ENCODE measurements at places on chromosomes 13 and 19.

DNA sequence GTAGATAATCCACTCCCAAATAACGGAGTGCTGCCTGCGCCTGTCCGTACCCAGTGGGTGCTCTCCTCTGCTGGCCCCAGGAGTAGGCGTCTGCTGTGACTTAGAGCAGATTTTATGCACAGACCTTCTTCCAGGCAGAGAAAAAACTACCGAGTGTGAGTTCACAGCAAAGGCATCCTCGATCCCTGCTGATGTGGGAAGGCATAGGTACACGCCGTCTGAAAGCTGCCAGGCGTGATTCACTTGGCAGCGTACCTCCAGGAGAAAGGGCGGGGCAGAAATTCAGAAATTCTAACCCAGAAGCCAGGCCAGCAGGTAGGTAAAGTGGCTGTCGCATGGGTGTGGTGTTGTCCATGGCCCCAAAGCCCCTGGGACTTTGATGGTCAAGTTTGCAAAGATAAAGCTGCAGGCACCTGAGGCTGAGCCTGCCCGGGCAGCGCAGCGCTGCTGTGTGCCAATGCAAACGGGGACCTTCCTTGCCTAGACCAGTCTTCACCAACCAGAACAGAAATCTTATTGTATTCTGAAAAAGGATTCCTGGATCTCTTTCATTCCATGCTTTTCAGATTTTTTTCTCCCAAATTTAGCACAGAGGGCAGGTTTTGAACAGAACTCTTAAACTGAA is 36.3 kb downstream of the COL4A2 start:
- no peak for DNase-seq

GRCh38 chr13:64088491-64088890 is 2672.8 kb upstream of the PCDH20 start:
- no peak for DNase-seq

DNA sequence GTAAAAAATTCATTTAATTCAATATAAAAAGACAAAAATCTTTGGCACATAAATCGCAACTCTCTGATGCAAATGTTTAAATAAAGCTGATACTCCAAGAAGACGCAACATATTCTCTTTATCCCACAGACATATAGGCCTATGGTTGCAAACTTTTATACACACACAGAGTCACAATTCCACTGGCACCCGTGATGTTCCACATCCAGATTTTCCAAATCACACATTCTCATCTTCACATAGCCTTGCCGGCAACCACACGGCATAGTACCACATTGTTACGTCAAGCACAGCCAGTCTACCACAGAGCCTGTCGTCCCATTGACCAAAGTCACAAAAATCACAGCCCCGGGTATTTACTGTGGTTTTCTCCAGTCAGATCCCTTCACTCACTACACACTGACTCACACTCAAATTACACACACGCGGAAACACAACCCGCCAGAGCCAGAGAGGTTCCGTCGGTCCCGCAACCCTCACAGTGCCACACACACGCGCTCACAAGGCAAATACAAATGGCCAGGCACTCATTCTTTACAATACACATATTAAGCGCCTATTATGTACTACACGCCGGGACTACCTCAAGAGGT is 546 bp upstream of the ZNF546 start:
- no peak for DNase-seq

- peak; percentile 24 for DNase-seq
These were observed at the start of gene CAMSAP3 for GRCh38 chr19:7595466-7596133. CAMSAP3 (plus strand) TSS chr19:7595863; CDS start chr19:7596003, 140 bp downstream.

GRCh38 chr13:64420181-64420580 is 2810.0 kb downstream of the PCDH9 start:
- DNase-seq: no peak

DNA sequence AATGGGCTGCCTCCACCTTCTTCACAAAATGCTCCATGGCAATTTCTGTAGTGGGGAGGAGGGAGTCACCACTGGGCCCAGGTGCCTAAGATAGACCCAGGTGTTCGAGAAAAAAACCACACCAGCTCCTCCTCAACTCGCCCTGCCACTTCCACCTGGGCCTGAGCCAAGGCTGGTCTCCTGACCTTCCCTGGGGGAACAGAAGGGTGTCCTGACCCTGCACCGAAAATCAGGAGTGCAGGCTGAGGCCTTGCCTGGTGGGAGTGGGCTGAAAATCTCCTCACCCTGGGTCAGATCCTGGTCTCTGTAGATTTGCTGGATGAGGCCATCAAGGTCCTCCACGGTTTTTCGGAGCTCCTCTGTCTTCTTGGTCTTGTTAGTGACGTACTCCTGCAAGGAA is 17.6 kb upstream of the AKAP8 start:
- no peak for DNase-seq

- no peak for DNase-seq
These were observed 5.6 kb upstream of the KEAP1 start for GRCh38 chr19:10508707-10509106.

- DNase-seq: no peak
These were observed 54.1 kb downstream of the GJA3 start for GRCh38 chr13:20106742-20107141.

- DNase-seq: no peak
These were observed 20.8 kb downstream of the NOVA2 start for GRCh38 chr19:45952686-45953505.

DNA sequence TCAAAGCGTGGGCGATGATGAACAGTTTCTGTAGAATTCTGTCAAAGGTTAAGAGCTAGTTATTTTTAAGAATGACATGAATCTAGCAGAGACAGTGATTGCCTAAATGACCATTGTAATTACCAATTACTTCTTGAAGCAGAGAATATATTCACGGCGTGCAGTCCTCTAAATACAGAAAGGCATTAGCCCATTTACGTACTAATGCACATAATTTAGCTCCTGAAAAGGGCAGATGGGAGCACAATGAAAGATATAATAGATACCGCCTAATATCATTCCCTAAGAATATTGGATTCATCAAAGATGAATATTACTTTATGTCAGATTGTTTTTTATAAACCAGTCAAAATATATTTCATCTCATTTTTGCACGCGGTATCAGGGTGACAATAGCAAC is 212.4 kb downstream of the URI1 start:
- DNase-seq: no peak

GRCh38 chr13:100175078-100175802 is 86.3 kb downstream of the PCCA start:
- DNase-seq: no peak

All from activated T-helper 9 cell treated with anti-CD3 and anti-CD28 coated beads, Interleukin-2, amount 50 U/mL, for 16 hours (primary cell).